ENCODE measurements at places on chromosomes 5 and 9. TPM values are rescaled to one million over a fixed set of nuclear protein-coding genes. Genes with fewer than 3 reads are reported as not detected.

DNA sequence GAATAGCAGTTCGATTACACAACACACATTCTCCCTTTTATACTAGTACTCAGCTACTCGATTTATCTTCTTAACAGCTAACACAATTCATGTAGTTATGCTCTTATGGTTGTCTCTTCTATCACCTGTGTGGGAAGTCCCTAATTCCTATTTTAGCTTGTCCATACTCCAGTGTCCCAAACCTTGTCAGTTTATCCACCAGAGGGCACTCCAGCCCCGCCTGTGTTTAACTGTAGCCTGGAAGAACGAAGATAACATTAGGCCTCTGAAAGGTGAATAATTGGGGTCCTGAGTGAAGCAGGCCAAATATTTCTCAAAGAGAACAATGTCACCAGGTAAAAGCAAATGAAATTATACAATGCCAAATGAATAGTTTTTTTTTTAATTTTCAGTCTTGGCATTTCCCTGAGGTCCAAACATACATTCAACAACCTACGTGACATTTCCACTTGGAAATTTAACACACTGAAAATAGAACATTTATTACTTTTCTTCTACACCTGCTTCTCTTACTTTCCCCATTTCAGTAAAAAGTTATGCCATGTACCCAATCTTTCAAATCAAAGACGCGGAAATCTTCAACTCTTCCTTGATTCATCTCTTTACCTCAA, 560.7 kb downstream of the HTR1A start:
- DNase-seq, result peak; percentile 37

DNA sequence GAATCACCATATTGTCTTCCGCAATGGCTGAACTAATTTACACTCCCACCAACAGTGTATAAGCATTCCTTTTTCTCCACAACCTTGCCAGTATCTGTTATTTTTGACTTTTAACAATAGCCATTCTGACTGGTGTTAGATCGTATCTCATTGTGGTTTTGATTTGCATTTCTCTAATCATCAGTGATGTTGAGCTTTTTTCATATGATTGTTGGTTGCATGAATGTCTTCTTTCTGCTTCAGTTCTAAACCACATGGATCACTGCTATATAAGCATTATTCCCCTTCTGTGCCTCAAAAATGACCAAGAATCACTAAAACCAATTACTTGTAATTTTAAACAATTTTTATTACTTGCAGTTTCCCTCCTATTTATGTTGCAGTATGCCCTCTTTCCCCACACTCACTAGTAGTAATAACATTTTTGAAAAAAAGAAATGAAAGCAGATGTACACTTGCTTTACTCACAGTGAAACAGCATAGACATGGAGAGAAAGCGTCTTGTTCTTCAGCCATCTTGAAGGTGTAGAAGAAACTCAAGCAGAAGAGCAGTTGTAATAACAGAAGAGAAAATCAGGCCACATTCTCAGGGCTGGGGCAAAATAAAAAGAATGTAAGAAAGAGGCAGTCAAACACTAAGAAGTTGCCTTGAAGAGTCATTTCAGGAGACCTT, 4.5 kb upstream of the TMEM252 start:
- DNase-seq, result no peak

- DNase-seq, result no peak
Measured at GRCh38 chr5:150400316-150401075, 12.2 kb downstream of the CD74 start.

DNA sequence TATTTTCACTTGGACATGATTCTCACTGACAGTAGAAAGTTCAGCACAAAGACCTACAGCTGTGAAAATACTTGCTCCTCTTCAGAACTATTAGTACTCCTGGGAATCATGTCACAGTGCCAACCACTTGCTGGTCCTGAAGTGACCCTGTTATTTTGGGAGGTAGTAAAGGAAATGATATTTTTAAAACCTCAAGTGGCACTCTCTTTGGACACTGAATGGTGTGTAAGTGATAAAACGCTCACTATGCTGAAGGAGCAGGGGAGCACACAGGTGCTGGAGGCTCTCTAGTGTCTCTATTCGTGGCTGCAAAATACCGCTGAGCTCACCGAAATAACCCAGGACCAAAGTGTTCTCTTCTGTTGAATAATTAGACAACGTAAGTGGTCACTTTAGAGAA, 76.9 kb upstream of the SPATA31D4 start:
- DNase-seq, result no peak

GRCh38 chr5:40431734-40432133, 248.0 kb upstream of the PTGER4 start:
- DNase-seq, result no peak

DNA sequence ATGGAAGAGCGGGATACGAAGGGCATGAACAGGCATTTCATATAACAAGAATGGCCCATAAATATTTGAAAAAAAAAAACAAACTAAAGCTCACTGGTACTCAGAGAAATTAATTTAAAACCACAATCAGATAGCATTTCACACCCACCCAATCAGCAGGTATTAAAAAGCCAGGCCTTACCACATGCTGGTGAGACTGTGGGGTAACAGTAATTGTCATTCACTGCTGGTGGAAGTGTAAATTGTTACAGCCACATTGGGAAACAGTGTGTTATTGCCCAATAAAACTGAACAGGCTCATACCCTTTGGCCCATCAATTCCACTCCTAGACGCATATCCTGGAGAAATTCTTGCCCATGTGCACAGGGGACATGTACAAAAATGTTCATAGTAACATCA, 66.0 kb downstream of the PLAC8L1 start:
- no peak for DNase-seq

DNA sequence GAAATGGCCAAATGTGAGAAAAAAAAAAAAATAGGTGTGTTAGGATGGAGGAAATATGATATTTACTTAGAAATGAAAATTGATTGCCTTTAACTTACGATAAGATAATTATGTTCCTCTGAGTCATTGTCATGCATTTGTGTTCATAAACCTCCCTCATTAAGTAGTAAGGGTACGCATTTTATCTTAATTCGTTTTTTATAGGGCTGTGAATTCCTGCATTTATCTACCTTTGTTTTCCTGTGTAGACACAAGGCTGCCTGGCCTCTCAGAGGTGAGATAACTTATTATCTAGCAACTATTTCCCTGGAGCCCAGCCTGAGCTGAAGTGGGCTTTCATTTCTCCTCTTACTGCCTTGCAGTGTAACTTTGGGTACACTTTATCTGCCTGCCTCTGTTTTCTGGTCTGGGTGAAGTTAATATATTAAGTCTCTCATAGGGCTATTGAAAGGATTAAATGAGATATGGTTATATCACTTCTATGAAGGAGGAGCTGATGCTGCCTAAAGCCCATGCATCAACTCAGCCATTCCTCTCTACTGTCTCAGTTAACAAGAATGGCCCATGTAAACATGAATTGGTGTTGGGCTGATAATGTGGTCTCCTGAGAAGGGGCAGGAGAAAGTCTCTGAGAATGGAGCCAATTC, 103.8 kb upstream of the KLF4 start:
- no peak for DNase-seq

GRCh38 chr9:72574156-72574810, 52.9 kb downstream of the TMC1 start:
- no peak for DNase-seq

DNA sequence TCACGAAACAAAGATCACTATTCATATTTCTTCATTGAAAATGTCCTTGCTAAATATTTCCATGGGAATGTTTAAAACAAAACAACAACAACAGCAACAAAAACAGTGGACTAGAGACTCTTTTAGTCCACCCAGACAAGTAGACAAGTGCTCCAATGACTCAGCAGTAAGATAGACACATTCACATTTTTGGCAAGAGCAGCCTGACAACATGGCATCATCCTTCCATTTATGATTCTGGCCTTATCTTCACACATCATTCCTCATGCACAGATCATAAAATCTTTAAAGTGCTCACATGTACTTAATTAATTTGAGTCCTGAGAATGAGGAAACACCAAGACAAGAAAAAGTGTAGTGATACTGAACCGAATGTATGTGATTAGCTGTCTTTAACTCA, 132.6 kb upstream of the PDE4D start:
- DNase-seq, result no peak

DNA sequence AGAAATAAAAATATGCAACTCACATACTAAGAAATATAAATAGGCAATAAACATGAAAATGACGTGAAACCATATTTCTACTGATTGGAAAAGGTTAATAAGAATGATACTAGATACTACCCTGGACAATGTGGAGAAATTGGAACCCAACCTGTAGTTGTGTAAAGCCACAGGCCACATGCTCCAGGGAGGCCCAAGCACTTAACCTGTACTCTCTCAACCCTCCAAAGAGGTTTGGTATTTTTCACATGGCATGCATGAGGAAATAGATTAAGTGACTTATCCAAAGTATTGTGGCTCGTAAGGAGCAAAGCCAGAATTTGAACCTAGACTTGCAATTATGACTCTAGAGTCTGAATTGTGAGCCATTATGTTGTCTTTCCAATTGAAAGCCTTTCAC, 13.4 kb downstream of the LIFR start:
- no peak for DNase-seq

DNA sequence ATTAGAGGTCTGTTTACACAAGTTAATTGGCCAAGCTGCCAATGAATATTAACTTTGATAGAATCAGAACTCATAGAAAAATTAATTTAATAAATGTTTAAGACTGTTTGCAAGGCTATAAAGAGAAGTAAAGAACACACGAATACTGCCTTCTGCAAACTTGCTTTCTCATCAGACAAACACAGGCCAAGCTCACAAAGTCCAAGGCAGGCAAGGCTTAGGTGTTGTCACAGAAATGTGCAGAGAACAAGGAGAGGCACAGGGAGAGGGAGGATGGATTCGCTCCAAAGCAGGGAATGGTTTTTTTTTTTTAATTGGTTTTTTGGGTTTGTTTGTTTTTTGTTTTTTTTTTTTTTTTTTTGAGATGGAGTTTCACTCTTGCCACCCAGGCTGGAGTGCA, 43.4 kb downstream of the RETREG1 start:
- DNase-seq, result no peak

DNA sequence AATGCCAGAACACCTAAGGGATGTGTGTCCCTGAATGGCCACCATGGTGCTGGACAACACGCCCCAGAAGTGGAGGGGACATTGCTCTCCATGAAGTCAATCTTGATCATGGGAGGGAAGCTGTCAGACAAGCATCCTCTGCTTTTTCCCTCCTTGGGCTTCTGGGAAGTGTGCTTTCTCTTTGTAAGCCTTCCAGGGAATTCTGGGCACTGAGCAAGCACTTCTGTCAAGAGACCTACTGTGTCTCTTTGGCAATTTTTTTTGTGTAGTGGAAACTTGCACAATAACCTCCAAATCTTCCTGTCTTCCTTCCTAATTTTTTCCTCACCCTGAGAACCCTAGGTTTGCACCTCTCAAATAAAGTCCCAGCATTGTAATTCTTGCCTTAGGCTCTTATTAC, 132.0 kb downstream of the SEC61B start:
- no peak for DNase-seq

- no peak for DNase-seq
Measured at GRCh38 chr9:8011974-8012373, 212.4 kb upstream of the DMAC1 start.

DNA sequence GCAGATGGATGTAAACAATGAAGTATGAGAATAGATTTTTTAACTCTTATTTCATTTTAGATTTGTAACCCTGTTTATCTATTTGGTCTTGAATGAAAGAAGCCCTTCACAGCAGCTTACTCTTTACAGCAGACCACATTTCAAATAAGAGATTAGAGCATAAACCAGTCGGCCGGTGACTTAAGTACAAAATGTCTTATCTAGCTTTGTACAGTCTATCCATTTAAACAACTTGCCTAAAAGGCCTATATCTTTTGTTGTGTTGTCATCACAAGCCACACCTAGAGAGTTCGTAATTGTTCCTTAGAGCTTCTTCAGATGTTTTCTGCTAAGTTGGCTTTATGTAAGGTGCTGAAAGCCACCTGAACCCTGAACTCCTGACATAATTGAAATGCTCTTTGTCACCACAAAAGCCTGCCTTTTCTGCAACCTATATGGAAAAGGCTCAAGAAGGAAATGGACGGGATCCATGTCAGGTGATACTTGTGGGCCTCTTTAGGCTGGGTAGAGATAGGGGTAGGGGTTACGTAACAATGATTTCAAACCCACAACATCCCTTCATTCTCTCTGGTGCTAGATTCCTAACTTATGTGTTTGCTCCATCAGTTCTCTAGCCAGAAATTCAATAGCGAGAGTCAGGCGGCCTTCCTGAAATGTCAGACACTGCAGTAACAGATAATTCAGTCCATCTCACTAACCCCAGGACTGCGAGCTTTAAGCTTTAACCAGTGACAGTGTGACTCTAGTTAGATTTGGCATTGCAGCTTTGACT, 162.5 kb downstream of the CD180 start:
- DNase-seq, result no peak

GRCh38 chr9:69199769-69200470, 25.8 kb downstream of the TJP2 start:
- no peak for DNase-seq

DNA sequence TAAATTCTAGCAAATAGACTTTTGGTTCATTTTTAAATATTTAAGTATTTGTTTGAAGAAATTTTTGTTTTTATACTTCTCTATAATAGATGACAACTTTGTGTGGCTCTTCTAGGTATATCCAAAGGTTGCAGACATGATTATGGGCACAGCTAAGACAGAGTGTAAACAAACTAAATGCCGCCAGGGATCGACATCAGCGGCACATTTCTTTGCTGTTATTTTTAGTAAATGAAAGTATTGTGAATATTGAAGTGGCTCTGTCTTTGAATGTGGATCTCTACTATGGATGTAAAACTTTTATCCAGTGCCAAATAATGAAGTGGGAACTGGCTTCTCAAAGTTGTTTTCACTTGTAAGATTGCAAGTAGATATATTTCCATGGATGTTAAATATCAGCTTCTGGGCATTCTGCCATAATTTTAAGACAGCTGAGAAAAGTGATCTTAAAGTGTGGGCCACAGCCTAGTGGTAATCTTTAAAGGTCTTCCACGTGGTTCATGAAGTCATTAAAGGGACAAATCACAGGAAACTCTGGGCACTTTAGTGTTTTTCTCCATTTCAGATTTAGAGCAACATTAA, 589.9 kb downstream of the ZNF608 start:
- DNase-seq, result no peak

CERT1 gene
- 28.8 TPM for total RNA-seq

MARCOL gene
- not detected for total RNA-seq

CAVIN4 gene
- 50.9 TPM for total RNA-seq

ST8SIA4 gene
- 3.2 TPM for total RNA-seq

All from left ventricle myocardium inferior (tissue), 1 donor.